Tibial nerve (tissue), 4 donors: ENCODE measurements at places on chromosomes 7 and 10. TPM values are rescaled to one million over a fixed set of nuclear protein-coding genes. Genes with fewer than 3 reads are reported as not detected.

CLRN3 gene
- not detected for total RNA-seq

DENND10 gene
- 23.3 TPM for total RNA-seq

RARRES2 gene
- 373 TPM for total RNA-seq

TMEM196 gene
- not detected for total RNA-seq

KIAA1217 gene
- 49.4 TPM for total RNA-seq

GRM8 gene
- total RNA-seq: 1.5 TPM

GIMAP2 gene
- 22.0 TPM for total RNA-seq

EBLN1 gene
- total RNA-seq: not detected

ACADSB gene
- 17.4 TPM for total RNA-seq

CHN2 gene
- total RNA-seq: 4.2 TPM
